ENCODE measurements at places on chromosomes 11 and 22.

- no peak for DNase-seq
Observed at GRCh38 chr22:22693531-22693884, 49.1 kb downstream of the GGTLC2 start.

- no peak for DNase-seq
Observed at GRCh38 chr11:78902771-78903507, 328.3 kb upstream of the NARS2 start.

GRCh38 chr22:35467681-35468434 is 67.9 kb downstream of the MCM5 start:
- DNase-seq: no peak

DNA sequence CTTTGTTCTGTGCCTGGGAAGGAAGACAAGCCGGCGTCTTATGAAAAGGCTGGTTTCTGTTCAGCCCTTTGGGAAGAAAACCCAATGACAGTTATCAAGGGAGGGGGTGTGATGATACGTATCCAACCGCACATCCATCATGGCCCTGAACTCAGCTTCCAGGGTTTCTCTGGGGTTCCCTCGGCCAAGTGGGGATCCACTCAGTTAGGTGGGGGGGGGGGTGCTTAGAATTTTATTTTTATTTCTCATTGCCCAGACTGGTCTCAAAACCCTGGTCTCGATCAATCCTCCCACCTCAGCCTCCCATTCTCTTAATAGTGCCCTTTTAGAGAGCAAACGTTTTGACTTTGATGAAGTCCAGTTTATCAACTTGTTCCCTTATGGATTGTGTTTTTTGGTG is 25.7 kb downstream of the KCNQ1 start:
- DNase-seq: no peak

DNA sequence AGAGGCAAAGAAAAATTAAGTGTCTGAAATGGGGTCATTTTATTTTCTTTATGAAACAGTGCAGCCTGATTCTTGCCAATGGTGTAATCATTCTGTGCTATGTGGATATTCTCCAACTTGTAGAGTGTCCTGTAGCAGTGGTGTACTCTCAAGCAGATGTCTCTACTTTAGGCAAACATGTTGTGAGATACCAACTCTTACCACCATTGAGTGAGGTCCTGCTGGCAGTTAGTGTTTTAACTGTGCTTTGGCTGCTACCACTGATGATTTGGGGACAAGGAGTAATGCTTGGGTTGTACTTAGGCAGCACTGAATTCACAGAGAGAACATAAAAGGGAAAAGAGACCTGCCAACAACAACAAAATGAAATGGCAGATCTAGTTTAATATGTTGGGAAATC is 122.5 kb downstream of the APIP start:
- no peak for DNase-seq

GRCh38 chr22:36208914-36209313 is 7.3 kb upstream of the APOL4 start:
- DNase-seq: no peak

DNA sequence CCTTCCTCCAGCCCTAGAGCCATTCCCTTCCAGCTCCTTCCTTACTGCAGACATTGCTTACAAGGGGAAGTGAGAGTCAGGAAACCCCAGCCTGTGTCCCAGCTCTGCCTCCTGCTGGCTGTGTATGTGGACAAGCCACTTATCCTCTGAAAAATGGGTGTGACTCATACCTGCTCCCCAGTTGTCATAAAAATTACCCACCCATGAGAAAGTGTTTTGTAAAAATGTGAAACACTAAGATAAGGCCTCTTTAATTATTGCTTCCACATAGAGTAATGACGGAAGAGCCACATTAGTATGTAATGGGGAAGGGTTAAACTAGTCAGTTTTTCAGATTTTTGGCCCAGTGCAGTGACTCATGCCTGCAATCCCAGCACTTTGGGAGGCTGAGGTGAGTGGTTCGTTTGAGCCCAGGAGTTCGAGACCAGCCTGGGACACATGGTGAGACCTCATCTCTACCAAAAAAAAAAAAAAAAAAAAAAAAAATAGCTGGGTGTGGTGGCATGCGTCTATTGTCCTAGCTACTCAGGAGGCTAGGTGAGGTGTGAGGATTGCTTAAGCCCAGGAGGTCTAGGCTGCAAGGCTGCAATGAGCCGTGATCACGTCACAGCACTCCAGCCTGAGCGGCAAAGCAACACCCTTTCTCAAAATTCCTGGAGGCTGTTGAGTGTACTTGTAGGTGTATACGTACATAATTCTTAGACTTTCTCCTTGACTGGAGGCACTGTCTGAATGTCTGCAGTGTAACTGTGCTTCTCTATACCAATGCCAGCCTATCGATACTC is 84.9 kb downstream of the CTTN start:
- DNase-seq: no peak

DNA sequence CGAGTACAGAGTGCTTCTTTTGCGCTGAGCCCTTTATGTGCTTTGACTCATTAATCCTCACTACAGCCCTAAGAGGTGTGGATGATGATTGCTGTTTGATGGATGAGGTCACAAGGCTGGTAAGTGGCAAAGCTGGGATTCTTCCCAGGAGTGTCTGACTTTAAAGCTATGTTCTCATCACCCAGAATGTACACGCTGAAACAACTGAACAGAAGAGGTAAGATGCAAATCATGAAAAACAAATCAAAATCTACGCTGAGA is 37.7 kb upstream of the CREB3L1 start:
- no peak for DNase-seq

GRCh38 chr11:134609361-134610115 is 197.5 kb upstream of the B3GAT1 start:
- no peak for DNase-seq

Measured in stimulated activated CD8-positive, alpha-beta memory T cell treated with anti-CD3 and anti-CD28 coated beads, Interleukin-2, amount 100 ng/mL, for 1 hour (primary cell).